Calu3 (cell line): ENCODE measurements at places on chromosomes 12 and 14. TPM values are rescaled to one million over a fixed set of nuclear protein-coding genes. Genes with fewer than 3 reads are reported as not detected.

DNA sequence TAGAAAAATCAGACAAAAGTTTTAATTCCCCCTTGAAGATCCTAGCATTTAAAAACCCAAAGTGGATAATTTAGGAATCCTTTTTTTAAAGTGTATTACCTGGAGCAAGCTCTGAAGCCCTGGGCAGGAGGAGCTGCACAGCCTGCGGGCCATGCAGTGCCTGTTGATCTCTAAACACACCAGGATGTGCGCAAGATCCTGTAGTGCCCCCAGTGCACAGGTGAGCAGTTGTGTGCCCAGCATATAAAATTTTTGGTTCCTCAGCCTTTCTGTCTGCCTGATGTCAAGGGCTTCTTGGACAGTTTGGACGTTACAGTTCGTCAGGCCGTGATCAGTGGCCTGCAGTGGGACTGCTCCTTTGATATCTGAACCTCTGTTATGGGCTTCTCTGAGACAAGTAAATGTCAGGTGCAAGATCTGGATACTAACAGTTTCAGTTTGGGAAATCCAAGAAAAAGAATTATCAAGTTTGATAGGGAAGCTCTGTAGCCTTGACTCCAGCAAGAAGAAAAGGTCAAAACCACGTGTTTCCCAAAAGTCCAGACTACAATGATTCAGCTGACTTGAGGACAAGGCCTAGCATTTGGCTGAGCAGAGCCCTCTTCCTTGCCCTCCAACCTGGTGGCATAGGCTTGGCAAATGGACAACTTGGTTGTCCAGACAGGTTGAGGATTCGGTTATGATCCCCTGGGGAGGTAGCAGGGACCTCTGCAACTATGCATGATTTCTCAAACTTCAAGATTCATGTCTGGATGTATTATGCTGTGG lies 1.0 kb downstream of the ATXN7L3B start:
- DNase-seq: peak; percentile 32
- peak overlapping the region; percentile 100 for H3K27ac ChIP-seq
- H3K4me3 ChIP-seq: peak overlapping the region; percentile 99
- no peaks in the 10 kb centered on the region for H3K27me3 ChIP-seq

GRCh38 chr12:9214534-9214933 lies 6.3 kb upstream of the PZP start:
- no peaks in the 10 kb centered on the region for H3K4me1 ChIP-seq
- H3K27ac ChIP-seq: no peak overlapping the region
- no peaks in the 10 kb centered on the region for H3K27me3 ChIP-seq
- H3K36me3 ChIP-seq: no peaks in the 10 kb centered on the region

- H3K27ac ChIP-seq: no peak overlapping the region
- no peaks in the 10 kb centered on the region for H3K27me3 ChIP-seq
- peak overlapping the region; percentile 76 for H3K4me3 ChIP-seq
- DNase-seq: peak; percentile 83
- peaks cover 23% of the 10 kb centered on the region for H3K36me3 ChIP-seq
- no peaks in the 10 kb centered on the region for H3K4me1 ChIP-seq
These were observed 43.7 kb downstream of the DDX11 start for GRCh38 chr12:31117203-31118011.

- H3K36me3 ChIP-seq: no peaks in the 10 kb centered on the region
- no peaks in the 10 kb centered on the region for H3K27me3 ChIP-seq
- H3K4me1 ChIP-seq: no peaks in the 10 kb centered on the region
- DNase-seq: no peak
These were observed 29.6 kb upstream of the HDAC7 start for GRCh38 chr12:47849261-47849660.

GRCh38 chr12:108575199-108575912 lies 13.0 kb downstream of the ISCU start:
- no peaks in the 10 kb centered on the region for H3K4me1 ChIP-seq
- H3K4me3 ChIP-seq: no peak overlapping the region
- H3K27me3 ChIP-seq: peaks cover 55% of the 10 kb centered on the region
- peaks cover 7% of the 10 kb centered on the region for H3K36me3 ChIP-seq

DNA sequence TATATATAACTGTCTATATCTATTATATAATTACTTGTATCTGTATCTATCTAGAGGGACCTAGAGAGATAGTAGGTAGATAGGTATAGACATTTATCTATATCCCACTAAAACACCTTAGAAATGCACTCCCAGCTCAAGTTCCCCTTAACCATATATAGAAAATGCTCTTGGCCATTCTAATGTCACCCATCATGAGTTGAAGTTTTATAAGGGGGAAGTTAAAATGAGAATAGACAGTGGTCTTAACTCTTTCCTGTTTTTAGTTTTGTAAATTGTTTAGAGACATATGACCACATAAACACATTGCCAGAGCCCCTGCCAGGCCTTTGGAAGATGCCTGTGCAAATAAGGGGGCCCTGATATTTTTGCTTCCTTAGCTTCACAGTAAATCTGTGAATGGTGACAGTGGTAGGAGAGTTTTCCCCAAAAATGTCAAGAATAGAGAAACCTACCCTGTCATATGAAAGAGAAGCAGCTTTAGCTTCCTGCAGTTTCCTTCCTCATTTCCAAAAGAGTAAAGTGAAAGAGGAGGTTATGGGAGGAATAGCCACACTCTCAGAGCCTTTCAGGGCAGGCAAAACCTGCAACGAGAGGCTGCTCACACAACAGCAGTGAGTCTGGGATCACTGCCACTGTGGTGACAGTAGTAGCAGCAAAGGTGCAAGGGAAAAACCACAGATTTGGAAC lies 45.5 kb downstream of the MGST1 start:
- H3K4me1 ChIP-seq: peaks cover 10% of the 10 kb centered on the region
- no peaks in the 10 kb centered on the region for H3K27me3 ChIP-seq
- H3K27ac ChIP-seq: no peak overlapping the region
- no peak overlapping the region for H3K4me3 ChIP-seq
- H3K36me3 ChIP-seq: no peaks in the 10 kb centered on the region

GRCh38 chr14:69682621-69683263 lies 71.3 kb downstream of the SUSD6 start:
- peaks cover 28% of the 10 kb centered on the region for H3K4me1 ChIP-seq
- no peak overlapping the region for H3K4me3 ChIP-seq
- H3K36me3 ChIP-seq: no peaks in the 10 kb centered on the region
- no peak for DNase-seq
- no peaks in the 10 kb centered on the region for H3K27me3 ChIP-seq

GRCh38 chr12:93039062-93039461 lies 110.0 kb upstream of the EEA1 start:
- peaks cover 13% of the 10 kb centered on the region for H3K27me3 ChIP-seq
- H3K4me3 ChIP-seq: no peak overlapping the region
- DNase-seq: no peak
- peaks cover 8% of the 10 kb centered on the region for H3K4me1 ChIP-seq
- H3K36me3 ChIP-seq: no peaks in the 10 kb centered on the region
- H3K27ac ChIP-seq: no peak overlapping the region

GRCh38 chr14:33229269-33229929 lies 290.7 kb downstream of the NPAS3 start:
- peaks cover 9% of the 10 kb centered on the region for H3K27me3 ChIP-seq
- H3K4me1 ChIP-seq: no peaks in the 10 kb centered on the region
- no peak for DNase-seq
- no peak overlapping the region for H3K27ac ChIP-seq
- H3K4me3 ChIP-seq: no peak overlapping the region

DNA sequence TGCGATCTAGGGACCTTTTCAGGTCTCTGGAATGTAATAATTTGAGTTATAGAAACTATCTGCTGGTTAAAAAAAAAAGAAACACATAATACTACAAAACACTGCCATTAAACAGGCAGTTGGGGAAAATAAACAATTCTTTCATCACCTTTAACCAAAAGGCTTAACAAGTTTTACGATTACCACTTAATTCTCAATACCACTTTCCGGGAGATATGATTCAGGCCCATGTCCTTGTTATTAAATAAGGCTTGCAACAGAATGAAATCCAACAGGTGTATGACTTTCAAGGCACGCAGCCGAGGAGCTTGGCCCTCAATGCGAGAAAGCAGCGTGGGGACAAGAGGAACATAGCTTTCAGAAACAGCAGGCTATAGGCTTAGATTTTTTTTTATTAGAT lies 5.6 kb upstream of the GLRX5 start:
- peaks cover 36% of the 10 kb centered on the region for H3K36me3 ChIP-seq
- H3K27me3 ChIP-seq: no peaks in the 10 kb centered on the region
- peaks cover 55% of the 10 kb centered on the region for H3K4me1 ChIP-seq
- DNase-seq: no peak
- no peak overlapping the region for H3K4me3 ChIP-seq

DNA sequence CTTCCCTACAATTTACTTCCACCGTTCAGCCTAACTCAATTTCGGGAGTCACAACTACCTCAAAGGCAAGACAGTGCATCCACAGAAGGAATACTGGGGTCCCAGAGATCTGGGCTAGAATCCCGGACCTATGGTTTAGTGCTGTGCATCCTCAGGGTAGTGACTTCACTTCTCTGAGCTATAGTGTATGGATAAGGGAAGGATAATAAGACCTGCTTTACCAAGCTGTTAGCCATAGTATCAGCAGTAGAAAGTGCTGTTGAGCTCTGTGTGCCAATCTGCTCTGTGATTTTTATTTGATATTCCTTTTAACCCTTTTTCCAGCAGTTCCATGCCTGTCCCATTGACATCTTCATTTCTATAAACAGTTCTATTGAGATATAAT lies 1044.3 kb downstream of the BCL11B start:
- H3K4me1 ChIP-seq: no peaks in the 10 kb centered on the region
- no peak for DNase-seq
- H3K27ac ChIP-seq: no peak overlapping the region
- no peaks in the 10 kb centered on the region for H3K27me3 ChIP-seq
- H3K36me3 ChIP-seq: no peaks in the 10 kb centered on the region

GRCh38 chr12:95724767-95725166 lies 65.8 kb downstream of the NTN4 start:
- peaks cover 45% of the 10 kb centered on the region for H3K4me1 ChIP-seq
- H3K4me3 ChIP-seq: no peak overlapping the region
- no peak for DNase-seq
- no peak overlapping the region for H3K27ac ChIP-seq

GRCh38 chr14:103545219-103545914 lies 16.4 kb downstream of the TRMT61A start:
- H3K27me3 ChIP-seq: no peaks in the 10 kb centered on the region
- H3K27ac ChIP-seq: no peak overlapping the region
- H3K36me3 ChIP-seq: peaks cover 14% of the 10 kb centered on the region
- DNase-seq: no peak

DNA sequence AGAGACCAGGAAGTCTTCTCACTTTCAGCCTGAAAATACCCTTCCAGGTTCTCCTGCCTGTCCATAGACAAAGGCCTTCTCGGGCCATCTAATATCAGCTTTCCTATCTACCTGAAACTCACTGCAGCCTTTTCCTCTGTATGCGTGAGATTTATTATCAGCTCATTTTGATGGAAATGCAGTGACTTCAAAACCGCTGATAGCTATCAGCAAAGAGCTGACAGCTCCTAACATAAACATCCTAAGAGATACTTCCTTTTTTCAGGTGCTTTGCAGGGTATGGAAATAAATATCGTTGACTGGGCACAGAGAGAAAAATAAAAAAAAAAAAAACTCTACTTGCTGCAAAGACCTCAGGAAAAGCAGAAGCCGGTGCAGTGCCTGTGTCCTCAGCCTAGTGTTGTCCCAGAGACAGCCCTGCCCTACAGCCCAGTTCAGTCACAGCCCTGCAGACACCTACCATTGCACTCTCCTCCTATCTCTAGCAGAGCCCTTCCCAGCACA lies 215.0 kb upstream of the EGLN3 start:
- no peak overlapping the region for H3K4me3 ChIP-seq
- H3K4me1 ChIP-seq: no peaks in the 10 kb centered on the region
- no peak for DNase-seq

DNA sequence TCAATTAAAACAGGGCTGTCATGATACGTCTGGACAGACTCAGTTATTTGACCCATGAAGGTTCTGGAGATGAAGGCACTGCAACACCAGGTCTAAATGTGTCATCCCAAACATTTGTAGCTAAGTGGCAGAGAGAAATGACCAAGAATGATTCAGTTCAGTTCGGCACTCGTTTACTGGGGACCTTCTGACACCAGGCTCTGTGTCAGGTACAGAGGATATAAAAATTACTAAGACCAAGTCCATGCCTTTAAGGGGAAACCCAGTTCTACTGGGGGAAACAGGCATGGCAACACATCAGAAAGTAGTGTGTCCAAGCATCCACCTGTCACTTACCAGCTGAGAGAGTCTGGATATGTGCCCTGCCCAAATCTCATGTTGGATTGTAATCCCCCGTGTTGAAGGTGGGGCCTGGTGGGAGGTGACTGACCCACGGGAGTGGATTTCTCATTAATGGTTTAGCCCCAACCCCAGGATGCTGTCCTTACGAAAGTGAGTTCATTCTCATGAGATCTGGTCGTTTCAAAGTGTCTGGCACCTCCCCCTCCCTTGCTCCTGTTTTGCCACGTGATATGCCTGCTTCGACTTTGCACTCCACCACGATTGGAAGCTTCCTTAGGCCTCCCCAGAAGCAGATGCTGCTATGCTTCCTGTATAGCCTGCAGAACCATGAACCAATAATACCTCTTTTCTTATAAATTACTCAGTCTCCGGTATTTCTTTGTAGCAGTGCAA lies 41.9 kb upstream of the BCL2L14 start:
- no peak for DNase-seq
- no peak overlapping the region for H3K27ac ChIP-seq
- no peak overlapping the region for H3K4me3 ChIP-seq
- H3K36me3 ChIP-seq: peaks cover 9% of the 10 kb centered on the region
- no peaks in the 10 kb centered on the region for H3K27me3 ChIP-seq
- peaks cover 33% of the 10 kb centered on the region for H3K4me1 ChIP-seq

- H3K4me1 ChIP-seq: no peaks in the 10 kb centered on the region
- no peak for DNase-seq
- no peaks in the 10 kb centered on the region for H3K36me3 ChIP-seq
These were observed 123.9 kb upstream of the CCDC198 start for GRCh38 chr14:57617510-57617909.

GRCh38 chr14:99604766-99605298 lies 825 bp upstream of the CCDC85C start:
- peaks cover 39% of the 10 kb centered on the region for H3K36me3 ChIP-seq
- peaks cover 22% of the 10 kb centered on the region for H3K4me1 ChIP-seq
- H3K4me3 ChIP-seq: peak overlapping the region; percentile 89
- H3K27ac ChIP-seq: peak overlapping the region; percentile 14
- no peaks in the 10 kb centered on the region for H3K27me3 ChIP-seq
- DNase-seq: peak; percentile 39

- peaks cover 9% of the 10 kb centered on the region for H3K4me1 ChIP-seq
- no peaks in the 10 kb centered on the region for H3K27me3 ChIP-seq
- H3K4me3 ChIP-seq: no peak overlapping the region
- no peaks in the 10 kb centered on the region for H3K36me3 ChIP-seq
These were observed 30.7 kb downstream of the CRADD start for GRCh38 chr12:93707836-93708235.

JDP2 gene
- total RNA-seq: 18.8 and 24.1 TPM in 2 replicates

OR6C2 gene
- total RNA-seq: not detected in 2 replicates

ACOT6 gene
- not detected in 2 replicates for total RNA-seq

GLIPR1L1 gene
- total RNA-seq: not detected in 2 replicates

ADCY4 gene
- 3.0 and 3.4 TPM in 2 replicates for total RNA-seq

INHBC gene
- not detected in 2 replicates for total RNA-seq

PLD4 gene
- 0.09 and 0.12 TPM in 2 replicates for total RNA-seq

TSPAN19 gene
- not detected in 2 replicates for total RNA-seq

MIP gene
- not detected in 2 replicates for total RNA-seq

PAH gene
- 31.4 and 48.9 TPM in 2 replicates for total RNA-seq

RNASE3 gene
- not detected in 2 replicates for total RNA-seq

TOMM20L gene
- total RNA-seq: not detected in 2 replicates

KERA gene
- not detected in 2 replicates for total RNA-seq
